Tibial nerve (tissue), 4 donors: ENCODE measurements at places on chromosomes 2 and 18. TPM values are rescaled to one million over a fixed set of nuclear protein-coding genes. Genes with fewer than 3 reads are reported as not detected.

DNA sequence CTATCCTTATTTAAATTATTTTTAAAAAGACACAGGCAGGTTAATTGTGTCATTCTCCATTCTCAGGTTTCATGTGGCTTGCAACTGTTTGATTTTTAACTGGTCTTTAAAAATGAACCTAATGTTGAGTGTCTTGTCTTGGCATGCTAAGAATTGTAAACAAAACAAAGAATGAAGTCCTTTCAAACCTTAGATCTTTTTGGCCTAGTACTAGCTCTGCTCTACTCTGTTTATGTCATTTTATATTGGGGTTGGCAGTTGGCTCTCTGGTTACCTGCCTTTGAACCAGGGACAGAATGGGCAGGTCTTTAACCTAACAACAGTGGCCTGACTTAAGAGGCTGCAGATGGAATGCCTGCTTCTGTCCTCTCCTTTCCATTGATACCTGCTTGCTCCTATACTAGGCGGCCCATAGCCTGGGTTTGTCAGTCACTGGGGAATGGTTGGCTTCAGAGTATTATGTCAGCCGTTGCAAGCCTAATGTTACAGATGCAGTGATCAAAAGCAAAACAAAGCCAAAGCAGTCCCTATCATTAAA lies 85.5 kb downstream of the MTA3 start:
- no peak for DNase-seq
- peaks cover 21% of the 10 kb centered on the region for H3K4me1 ChIP-seq
- no peaks in the 10 kb centered on the region for H3K36me3 ChIP-seq
- no peak overlapping the region for H3K4me3 ChIP-seq
- no peak overlapping the region for H3K27ac ChIP-seq

- H3K36me3 ChIP-seq: no peaks in the 10 kb centered on the region
- no peak overlapping the region for H3K4me3 ChIP-seq
- H3K4me1 ChIP-seq: no peaks in the 10 kb centered on the region
- DNase-seq: no peak
Measured at GRCh38 chr18:77676910-77677309, 427.3 kb downstream of the GALR1 start.

DNA sequence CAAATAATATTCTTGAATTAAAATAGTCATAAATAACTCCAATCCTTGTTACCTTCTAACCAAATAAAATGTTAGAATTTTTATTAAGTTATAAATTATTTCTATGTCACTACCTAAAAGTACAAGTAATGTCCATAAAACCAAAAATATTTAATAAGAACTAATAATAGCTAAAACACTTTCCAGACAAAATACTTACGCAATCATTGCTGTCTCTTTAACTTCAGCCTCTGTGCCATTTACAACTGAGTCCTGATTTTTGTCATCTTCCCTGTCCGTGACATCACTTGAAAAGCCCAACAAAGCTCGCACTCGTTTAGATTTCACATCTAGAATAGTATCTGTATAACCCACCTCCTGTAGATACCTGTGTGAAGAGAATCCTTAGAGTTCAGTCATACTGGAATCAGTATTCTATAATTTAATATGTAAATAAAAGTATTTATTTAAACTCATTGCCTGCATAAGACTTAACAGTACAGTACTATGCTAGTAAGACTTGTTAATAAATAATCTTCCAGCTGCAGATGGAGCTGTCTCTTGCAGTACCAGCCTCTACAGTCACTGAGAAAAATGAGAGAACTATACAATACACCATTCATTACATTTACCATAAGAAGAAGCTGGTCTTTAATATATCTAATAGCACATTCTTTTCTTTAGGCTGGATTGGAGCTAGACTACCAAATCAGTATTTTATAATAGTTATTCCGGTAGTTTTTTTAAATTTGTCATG lies 63.8 kb downstream of the STRN start:
- no peak for DNase-seq
- H3K27ac ChIP-seq: no peak overlapping the region
- no peak overlapping the region for H3K4me3 ChIP-seq
- no peaks in the 10 kb centered on the region for H3K36me3 ChIP-seq

DNA sequence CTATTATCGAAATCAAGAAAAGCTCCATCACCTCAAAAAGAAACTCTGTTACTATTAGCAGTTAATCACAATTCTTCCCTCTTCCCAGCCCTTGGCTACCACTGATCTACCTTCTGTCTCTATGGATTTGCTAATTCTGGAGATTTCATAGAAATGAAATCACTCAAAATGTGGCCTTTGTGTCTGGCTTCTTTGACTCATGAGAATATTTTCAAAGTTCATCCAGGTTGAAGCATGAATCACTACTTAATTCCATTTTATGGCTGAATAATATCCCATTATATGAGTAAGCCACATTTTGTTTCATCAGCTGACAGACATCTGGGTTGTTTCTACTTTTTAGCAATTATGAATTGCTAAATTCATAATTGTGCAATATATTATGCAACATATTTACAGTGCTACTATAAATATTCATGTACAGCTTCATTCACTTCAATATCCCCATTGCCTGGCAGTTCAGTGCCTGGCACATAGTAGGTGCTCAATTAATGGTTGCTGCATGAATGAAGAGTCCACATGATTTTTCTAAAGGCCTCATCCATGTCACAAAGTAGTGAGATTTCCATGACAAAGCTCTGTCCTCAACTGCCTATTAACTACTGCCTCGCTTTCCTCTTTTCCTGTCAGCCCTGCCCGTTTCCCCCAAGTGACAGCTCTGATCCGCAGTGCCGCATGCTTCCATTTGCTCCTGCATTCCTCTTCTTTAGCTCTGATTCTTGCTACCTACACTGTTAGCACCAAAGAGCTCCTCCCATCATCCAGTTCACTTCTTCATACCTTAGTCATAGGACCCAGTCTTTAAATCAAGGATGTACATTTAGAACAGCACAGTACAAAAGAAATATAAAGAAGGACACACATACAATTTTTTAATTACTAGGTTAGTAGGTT lies 32.8 kb downstream of the CCDC93 start:
- no peak overlapping the region for H3K27ac ChIP-seq
- DNase-seq: no peak
- peaks cover 44% of the 10 kb centered on the region for H3K36me3 ChIP-seq

- H3K4me3 ChIP-seq: no peak overlapping the region
- H3K27ac ChIP-seq: no peak overlapping the region
- DNase-seq: no peak
- H3K27me3 ChIP-seq: no peaks in the 10 kb centered on the region
- no peaks in the 10 kb centered on the region for H3K4me1 ChIP-seq
- H3K36me3 ChIP-seq: no peaks in the 10 kb centered on the region
Measured at GRCh38 chr2:114034742-114035141, 144.9 kb downstream of the ACTR3 start.

GRCh38 chr2:46535360-46535759 lies 56.0 kb downstream of the TMEM247 start:
- peaks cover 30% of the 10 kb centered on the region for H3K4me1 ChIP-seq
- H3K4me3 ChIP-seq: no peak overlapping the region
- peak overlapping the region; percentile 1 for H3K27ac ChIP-seq
- H3K27me3 ChIP-seq: no peaks in the 10 kb centered on the region
- DNase-seq: no peak

GRCh38 chr18:48956356-48956755 lies 5.6 kb upstream of the SMAD7 start:
- H3K27ac ChIP-seq: peak overlapping the region; percentile 40
- no peak for DNase-seq
- H3K4me3 ChIP-seq: no peak overlapping the region
- H3K36me3 ChIP-seq: no peaks in the 10 kb centered on the region
- H3K27me3 ChIP-seq: no peaks in the 10 kb centered on the region
- peaks cover 18% of the 10 kb centered on the region for H3K4me1 ChIP-seq

GRCh38 chr18:44090453-44090852 lies 590.2 kb upstream of the SETBP1 start:
- no peaks in the 10 kb centered on the region for H3K27me3 ChIP-seq
- H3K4me1 ChIP-seq: no peaks in the 10 kb centered on the region
- no peak overlapping the region for H3K4me3 ChIP-seq
- no peaks in the 10 kb centered on the region for H3K36me3 ChIP-seq

DNA sequence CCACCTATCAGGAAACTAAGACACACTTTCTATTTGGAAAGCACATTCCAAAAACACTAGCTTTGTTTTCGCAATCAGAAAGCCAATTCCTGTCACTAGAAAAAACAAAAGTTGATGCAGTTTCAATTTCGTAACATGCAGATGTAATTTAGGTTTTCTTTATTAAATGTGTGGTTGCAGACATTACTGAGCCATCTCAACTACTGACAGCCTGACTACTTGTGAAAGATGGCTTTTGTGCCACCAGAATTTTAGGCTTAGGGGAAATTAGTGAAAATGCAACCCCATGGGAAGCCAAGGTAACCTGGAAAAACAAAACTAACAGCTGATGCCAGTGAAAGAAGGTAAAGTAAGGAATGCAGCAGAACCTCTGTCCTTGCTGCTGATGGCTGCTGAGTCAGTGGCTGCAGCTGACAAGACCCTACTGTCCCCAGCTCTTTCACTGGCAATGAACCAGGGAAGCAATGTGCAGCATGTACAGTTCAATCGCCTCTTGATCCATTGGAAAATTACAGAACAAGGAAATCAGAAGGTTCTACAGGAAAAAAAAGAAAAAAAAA lies 34.9 kb downstream of the FEZ2 start:
- no peaks in the 10 kb centered on the region for H3K27me3 ChIP-seq
- no peak for DNase-seq
- H3K4me1 ChIP-seq: peaks cover 20% of the 10 kb centered on the region
- H3K4me3 ChIP-seq: no peak overlapping the region

DNA sequence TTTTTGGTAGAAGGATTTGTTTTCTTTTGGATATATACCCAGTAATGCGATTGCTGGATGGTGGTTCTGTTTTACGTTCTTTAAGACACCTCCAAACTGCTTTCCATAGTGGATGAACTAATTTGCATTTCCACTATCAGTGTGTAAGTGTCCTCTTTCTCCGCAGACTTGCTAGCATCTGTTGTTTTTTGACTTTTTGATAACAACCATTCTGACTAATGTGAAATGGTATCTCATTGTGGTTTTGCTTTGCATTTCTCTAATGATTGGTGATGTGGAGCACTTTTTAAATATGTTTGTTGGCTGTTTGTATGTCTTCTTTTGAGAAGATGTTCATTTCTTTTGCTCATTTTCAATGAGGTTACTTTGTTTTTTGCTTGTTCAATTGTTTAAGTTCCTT lies 260.9 kb upstream of the CWC22 start:
- no peaks in the 10 kb centered on the region for H3K27me3 ChIP-seq
- H3K36me3 ChIP-seq: no peaks in the 10 kb centered on the region
- no peaks in the 10 kb centered on the region for H3K4me1 ChIP-seq
- no peak overlapping the region for H3K27ac ChIP-seq
- no peak for DNase-seq
- H3K4me3 ChIP-seq: no peak overlapping the region

DNA sequence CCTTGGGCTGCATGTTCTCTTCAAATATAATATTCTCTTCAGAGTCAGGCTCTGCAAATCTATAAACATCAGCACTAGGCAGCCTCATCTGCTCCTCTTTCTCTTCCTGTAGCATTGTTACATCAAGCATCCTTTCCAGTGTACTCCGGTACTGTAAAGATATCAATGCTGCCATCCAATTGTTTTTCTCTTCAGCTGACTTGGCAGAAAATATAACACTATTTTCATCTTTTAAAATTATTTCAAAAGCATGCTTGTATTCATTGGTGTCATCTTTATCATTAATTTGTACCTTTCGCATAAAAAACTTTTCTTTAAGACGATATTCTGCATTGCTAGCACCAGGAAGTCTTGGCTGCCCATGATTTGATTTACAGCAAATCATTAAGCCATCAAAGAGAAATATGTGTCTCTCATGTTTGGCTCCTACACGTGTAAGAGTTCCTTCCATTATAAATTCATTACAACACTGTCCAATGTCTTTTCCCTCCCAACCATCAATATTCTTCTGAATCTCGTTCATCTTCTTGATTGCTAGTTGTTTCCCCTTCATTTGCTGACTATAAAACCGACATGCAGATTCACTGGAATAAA lies 98.1 kb downstream of the SOS1 start:
- no peaks in the 10 kb centered on the region for H3K27me3 ChIP-seq
- H3K36me3 ChIP-seq: no peaks in the 10 kb centered on the region
- no peak overlapping the region for H3K4me3 ChIP-seq
- peaks cover 2% of the 10 kb centered on the region for H3K4me1 ChIP-seq
- DNase-seq: no peak

DNA sequence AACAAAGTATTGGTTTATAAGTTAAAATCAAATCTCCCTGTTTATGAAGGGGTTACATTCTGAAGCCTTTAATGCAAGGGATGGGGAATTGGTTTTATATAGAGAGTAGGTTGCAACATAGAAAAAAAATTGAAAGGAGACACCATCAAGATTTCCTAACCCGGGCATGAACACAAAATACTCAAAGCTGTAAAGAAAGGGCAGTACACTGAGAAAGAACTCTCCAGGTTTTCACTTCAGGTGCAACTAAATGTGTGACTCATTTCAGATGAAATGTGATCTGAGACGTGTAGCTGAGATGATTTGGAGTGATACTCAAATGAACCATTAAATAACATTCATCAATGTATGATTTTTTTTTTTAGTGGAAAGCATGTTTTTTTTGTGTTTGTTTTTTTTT lies 43.6 kb downstream of the SANBR start:
- no peak for DNase-seq
- no peaks in the 10 kb centered on the region for H3K27me3 ChIP-seq
- H3K27ac ChIP-seq: no peak overlapping the region
- H3K36me3 ChIP-seq: peaks cover 77% of the 10 kb centered on the region

DNA sequence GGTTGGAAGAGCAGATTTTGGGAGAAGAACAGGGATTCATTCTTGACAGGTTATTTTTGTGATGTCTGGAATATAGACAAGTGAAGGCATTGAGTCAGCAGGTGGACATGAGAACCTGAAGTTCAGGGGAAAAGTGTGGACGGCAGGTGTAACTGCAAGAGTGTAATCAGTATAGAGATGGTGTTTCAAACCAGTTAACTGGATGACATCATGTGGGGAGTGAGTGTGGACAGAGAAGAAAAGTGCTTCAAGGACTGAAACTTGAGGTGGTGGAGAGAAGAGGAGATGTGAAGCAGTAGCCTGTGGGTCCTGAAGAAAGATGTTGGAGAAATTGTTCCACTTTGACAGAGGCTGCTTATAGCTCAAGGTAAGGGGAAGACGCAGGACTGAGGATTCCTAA lies 7.1 kb downstream of the IL1RL1 start:
- no peaks in the 10 kb centered on the region for H3K36me3 ChIP-seq
- H3K27ac ChIP-seq: no peak overlapping the region
- no peak for DNase-seq

DNA sequence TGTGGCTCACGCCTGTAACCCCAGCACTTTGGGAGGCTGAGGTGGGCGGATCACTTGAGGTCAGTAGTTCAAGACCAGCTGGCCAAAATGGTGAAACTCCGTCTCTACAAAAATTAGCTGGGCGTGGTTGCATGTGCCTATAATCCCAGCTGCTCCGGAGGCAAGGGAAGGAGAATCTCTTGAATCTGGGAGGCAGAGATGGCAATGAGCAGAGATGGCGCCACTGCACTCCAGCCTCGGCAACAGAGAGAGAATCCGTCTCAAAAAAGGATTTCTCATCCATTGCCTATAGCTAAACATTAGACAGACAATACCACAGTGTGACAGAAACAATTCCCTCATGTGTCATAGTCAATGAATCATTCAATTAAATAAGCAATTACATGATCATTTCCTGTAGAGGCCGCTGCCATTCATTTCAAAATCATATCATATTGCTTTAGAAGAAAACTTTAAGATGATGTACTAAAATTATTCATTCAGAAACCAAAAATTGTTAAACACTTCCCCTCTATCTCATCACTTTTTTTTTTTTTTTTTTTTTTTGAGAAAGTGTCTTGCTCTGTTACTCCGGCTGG lies 69.5 kb upstream of the TGIF1 start:
- H3K27ac ChIP-seq: no peak overlapping the region
- no peak overlapping the region for H3K4me3 ChIP-seq
- no peaks in the 10 kb centered on the region for H3K36me3 ChIP-seq

APOB gene
- 2.2 TPM for total RNA-seq

OTOF gene
- total RNA-seq: 0.30 TPM

SOX11 gene
- total RNA-seq: not detected

ESPNL gene
- total RNA-seq: not detected

ASTL gene
- 0.60 TPM for total RNA-seq

M1AP gene
- not detected for total RNA-seq
